ENCODE measurements at places on chromosomes 16 and 17. TPM values are rescaled to one million over a fixed set of nuclear protein-coding genes. Genes with fewer than 3 reads are reported as not detected.

MLST8 gene
- 29.8 TPM for total RNA-seq

PPL gene
- 10.8 TPM for total RNA-seq

DNA sequence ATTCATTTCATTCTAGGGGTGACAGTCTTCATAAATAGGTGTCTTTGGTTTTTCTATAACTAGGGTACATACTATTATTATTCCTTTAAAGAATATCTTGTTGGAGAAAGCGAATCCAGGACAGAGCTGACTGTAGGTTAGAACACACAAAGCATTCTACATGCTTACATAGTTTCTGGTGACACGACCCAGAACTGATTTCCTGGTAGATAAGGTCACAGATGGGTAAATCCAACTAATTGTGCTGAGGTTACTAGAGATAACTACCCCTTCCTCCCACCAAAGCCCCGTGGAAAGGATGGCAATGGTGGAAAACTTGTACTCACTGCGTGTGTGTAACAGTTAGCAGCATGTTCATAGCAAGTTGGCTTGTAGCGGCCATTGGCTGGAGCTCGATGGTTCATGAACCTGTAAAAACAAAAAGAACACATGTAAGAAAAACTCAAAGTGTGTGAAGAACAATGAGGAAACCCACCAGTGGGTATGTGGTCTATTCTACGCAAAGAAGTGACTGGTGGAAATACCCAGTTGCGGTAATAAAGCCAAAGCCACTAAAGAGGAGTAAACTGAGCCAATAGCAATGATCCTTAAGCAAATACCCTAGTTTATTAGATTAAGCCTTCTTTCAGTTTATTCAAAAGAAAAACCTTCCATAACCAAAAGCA, 7.7 kb downstream of the MMD start:
- no peak for DNase-seq

DNA sequence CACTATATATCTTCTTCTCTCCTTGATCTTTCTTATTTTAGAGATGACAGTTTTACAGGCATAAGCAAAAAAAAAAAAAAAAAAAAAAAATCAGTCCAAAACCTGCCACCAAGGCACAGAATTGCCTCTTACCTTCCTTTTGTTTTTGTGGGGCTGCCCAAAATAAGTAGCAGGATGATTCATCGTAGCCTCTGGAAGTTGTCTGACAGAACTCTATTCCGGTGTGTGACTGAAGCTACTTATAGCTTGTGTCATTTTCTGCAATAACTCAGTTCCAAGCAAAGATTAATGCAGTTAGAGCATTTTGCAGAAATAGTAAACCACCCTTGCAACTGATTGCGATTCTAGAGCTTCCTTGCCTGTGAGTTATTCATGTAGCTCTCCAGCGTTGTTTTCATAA, 186.8 kb downstream of the KIF2B start:
- no peak for DNase-seq

DNA sequence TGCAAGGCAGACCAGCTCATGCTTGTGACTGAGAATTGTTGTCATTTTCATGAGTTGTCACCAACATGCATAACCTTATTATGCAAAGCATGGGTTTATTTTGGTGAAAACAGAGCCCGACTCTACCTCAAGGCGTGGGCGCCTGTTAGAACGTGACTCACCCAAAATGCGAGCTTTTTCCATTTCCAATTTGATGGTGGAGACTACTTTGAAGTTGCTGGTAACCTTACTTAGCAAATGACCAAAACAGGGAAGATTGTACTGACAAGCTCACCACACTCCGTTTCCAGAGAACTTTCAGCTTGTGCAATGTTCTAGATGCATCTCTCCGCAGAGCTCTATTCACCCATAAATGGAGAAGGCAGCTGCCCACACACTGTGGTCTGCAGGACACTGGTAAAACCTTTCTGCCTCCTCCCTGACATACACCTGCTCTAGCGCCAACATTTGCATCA, 284.5 kb downstream of the MAF start:
- DNase-seq = no peak

MT4 gene
- not detected for total RNA-seq

DNA sequence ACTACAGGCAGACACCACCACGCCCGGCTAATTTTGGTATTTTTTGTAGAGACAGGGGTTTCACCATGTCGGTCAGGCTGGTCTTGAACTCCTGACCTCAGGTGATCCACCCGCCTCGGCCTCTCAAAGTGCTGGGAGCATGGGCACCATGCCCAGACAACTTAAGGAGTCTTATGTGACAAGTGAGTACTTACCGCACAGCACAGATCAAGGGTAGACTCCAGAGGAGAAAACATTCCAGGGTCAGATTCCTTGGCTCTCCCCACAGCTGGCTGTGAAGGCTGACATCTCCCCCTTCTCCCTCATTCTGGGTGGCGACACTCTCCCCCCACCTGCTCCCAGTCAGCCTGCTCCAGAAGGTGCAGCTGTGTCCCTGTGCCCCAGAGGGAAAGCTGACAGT, 10.6 kb downstream of the ZSCAN10 start:
- no peak for DNase-seq

DNA sequence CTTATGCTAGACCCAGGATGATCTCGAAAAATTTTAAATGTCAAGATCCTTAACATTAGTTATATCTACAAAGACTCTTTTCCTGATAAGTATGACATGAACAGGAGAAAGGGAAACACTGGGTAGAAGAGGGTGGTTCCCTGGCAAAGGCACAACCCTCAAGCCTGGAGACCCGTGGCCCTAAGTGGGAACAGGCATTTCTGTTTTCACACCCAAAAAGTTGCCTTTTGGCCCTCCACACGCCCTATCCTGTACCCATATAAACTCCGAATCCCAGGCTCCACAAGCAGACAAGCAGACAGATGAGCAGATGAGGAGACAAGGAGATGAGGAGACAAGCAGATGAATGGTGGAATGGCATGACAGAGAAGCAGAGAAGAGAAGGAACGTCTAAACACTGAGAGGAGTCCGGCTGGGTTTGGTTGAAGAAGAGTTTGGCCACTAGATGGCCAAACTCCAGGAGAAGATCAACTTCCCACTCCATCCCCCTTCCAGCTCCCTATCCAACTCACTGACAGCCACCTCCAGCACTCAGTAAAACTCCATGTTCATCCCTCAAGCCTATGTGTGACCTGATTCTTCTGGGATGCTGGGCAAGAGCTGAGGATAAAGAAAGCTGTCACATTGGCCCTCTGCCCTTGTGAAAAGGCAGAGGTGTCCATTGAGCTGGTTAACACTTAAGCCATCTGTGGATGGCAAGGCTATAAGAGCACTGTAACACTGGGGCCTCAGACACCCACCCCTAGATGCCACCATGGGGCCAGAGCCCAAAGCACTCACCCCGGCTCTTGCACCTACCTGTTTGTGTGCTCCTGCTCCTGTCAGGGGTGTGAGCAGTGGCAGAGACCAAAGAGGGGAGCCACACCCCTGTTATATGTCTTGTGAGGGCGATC, 139.6 kb upstream of the FAM20A start:
- DNase-seq = no peak

- no peak for DNase-seq
Observed at GRCh38 chr17:6578491-6578890, 22.1 kb upstream of the PITPNM3 start.

SCNN1B gene
- 204 TPM for total RNA-seq

- DNase-seq = no peak
Observed at GRCh38 chr17:31389657-31390381, 1.7 kb upstream of the RAB11FIP4 start.

EFCAB13 gene
- 15.3 TPM for total RNA-seq

- no peak for DNase-seq
Observed at GRCh38 chr17:74840989-74841666, 18.6 kb downstream of the GRIN2C start.

DNA sequence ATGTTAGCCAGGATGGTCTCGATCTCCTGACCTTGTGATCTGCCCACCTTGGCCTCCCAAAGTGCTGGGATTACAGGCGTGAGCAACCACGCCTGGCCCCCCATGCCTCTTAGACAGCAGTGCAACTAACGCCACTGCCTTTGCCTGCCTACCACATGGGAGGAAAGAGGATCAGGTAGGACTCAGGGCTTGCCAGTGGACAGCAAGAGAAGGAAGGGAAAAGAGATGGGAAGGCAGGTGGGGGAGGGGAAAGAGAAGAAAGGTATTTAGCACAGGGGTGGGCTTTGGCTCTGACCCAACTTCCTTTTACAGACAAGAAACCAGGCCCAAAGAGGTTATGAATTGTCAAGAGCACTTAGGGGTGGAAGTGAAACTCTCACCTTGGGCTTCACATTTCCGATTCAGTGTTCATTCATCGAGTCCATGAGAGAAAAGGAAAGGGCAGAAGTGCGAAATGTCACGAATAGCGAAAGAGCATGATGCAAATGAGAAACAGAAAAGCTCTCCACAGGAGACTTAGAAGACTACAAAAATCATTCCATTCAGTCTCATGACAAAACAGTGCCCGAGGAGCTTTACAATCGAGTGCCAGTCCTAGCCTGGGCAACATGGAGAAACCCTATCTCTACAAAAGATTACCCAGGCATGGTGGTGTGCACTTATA, 36.4 kb downstream of the CDK5R1 start:
- no peak for DNase-seq

DNA sequence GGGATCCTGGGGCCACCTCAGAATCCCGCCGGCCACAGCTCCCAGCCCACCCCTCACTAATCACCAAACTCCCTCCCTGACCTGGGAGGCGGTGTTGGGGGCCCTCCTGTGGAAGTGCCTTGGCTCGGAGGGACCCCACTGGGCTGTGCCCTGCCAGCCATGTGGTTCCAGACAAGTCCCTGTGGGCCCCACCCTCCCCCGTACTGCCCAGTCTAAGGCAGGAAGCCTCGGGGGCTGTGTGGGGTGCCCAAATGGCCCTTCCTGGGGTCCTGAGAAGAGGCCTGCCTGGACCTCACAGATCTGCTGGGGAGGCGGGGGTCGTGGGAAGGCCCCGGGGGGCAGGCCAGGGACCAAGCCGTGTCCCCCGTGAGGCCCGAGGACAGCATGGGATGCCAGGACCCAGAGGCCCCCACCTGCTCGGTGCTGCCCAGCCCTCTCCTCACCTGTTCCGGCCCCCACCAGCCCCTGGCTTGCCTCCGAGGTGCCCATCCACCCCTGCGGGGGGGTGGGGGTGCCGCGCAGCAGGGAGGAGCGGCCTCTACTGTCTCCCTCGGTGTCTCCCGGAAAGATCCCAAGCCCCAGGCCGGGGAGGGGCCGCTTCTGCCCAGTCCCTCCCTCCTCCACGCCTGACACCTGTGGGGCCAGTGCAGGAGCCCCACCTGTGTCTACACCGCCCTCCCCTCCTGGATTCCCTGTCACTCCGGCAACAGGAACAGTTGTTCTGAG, 9.3 kb upstream of the KREMEN2 start:
- DNase-seq = peak; percentile 76

Data from mucosa of descending colon (tissue), 3 donors.